ENCODE measurements at places on chromosomes 12 and 14. TPM values are rescaled to one million over a fixed set of nuclear protein-coding genes. Genes with fewer than 3 reads are reported as not detected.

The PLXNC1 gene
- total RNA-seq = 4.0 TPM

The SLC5A8 gene
- total RNA-seq = not detected

The OR4E1 gene
- not detected for total RNA-seq

The HIF1A gene
- total RNA-seq = 163 TPM

The LRRK2 gene
- total RNA-seq = 0.25 TPM

The ABHD4 gene
- total RNA-seq = 9.2 TPM

The CLEC1B gene
- not detected for total RNA-seq

The CLEC2B gene
- total RNA-seq = 10.0 TPM

The ESR2 gene
- total RNA-seq = 2.1 TPM

The MIPOL1 gene
- total RNA-seq = not detected

The PLEKHD1 gene
- total RNA-seq = 0.04 TPM

The DNAJC22 gene
- total RNA-seq = not detected

The ITPK1 gene
- total RNA-seq = 65.7 TPM

The TMEM30B gene
- 1.4 TPM for total RNA-seq

The SLC4A8 gene
- 2.8 TPM for total RNA-seq

The GPR84 gene
- total RNA-seq = 0.11 TPM

The PTHLH gene
- total RNA-seq = 0.19 TPM

The TSPAN9 gene
- 0.40 TPM for total RNA-seq

The ARF3 gene
- 93.7 TPM for total RNA-seq

Measured in activated CD8-positive, alpha-beta memory T cell treated with anti-CD3 and anti-CD28 coated beads for 36 hours (primary cell).